Activated CD4-positive, alpha-beta T cell treated with anti-CD3 and anti-CD28 coated beads for 1 hour (primary cell): ENCODE measurements at places on chromosomes 12 and 14.
A peak's percentile ranks its signal among the peaks of the same experiment; 100 is the strongest.

DNA sequence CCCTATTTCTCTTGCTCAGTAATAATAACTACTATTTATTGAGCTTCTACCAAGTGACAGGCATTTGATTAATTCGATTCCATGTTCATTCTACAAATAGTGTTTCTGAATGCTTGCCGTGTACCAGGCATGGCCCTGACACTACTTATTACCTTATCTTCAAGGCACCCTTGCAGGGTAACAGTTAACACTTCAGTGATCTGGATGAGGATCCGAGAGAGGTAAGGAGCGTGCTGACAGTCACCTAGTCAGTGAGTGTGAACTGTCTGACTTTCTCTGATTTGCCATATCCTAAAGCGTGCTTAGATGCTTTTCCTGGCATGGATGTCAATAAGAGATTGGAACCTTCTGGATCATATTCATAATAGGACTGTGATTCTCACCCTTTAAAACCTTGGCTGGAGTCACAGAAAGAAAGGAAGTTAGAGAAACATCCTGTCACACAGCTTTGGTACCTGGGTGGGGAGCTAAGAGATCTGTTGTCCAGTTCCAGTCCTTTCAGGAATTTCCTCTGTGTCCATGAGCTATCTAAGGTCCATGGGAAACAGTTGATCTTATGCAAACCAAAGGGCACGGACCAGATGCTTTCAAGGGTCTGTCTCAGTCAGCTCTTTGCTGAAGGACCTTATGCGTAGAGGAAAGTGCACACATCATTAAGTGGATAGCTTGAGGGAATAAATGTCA, 54.8 kb downstream of the PPFIBP1 start:
- no peak for DNase-seq

- DNase-seq = peak; percentile 31
These were observed 1.0 kb downstream of the PCNX1 start for GRCh38 chr14:70907996-70908934.

DNA sequence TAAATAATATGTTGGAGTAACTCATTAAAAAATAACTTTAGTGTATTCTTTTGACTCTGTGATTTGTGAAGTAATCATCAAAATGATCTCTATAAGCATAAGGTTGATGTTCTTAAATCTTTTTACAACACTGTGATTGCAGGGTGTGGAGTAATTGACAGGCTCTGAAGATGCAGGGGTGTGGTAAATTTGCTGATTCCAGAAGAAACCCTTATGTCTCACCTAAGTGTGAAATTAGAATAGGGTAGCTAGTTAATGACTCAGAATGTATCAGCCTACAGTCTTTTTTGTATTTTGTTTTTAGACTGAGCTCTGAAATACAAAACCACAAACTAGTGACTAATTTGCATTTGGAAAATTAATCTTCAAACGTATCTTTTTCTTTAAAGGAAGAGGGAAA, 5.9 kb downstream of the PRPF39 start:
- DNase-seq = no peak

DNA sequence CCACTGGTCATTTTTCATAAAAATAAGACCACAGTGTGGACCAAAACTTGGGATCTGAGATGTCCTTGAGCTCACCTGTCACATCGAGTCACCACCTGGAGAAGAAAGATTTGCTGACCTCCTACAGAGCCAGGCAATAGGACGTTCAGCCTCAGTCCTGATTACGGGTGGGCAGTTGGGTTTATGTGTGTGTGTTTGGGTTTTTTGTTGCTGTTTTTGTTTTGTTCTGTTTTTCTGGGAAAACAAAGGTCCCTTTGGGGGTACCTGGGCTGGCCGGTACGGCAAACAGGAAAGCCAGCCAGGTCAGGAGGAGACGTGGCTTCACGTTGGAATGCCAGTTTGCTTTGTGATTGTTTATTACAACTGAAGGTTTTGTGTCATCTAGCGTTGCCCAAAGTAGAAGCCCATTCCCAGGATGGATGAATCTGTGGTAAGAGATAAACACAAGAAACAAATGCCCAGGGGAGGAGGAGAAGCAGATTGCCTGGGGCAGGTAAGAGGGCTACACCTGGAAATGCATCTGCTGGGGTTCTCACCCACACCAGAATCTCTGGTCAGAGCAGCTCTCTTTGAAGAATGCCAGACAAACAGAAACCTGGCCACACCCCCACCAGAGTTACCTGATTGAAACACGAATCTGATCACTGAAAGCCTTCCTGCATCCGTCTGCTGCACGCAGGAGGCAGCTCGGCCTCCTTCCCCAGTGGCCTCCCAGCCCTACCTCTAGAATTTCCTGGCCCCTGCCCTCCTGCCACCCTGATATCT, 100.1 kb upstream of the DIO3 start:
- DNase-seq = no peak

DNA sequence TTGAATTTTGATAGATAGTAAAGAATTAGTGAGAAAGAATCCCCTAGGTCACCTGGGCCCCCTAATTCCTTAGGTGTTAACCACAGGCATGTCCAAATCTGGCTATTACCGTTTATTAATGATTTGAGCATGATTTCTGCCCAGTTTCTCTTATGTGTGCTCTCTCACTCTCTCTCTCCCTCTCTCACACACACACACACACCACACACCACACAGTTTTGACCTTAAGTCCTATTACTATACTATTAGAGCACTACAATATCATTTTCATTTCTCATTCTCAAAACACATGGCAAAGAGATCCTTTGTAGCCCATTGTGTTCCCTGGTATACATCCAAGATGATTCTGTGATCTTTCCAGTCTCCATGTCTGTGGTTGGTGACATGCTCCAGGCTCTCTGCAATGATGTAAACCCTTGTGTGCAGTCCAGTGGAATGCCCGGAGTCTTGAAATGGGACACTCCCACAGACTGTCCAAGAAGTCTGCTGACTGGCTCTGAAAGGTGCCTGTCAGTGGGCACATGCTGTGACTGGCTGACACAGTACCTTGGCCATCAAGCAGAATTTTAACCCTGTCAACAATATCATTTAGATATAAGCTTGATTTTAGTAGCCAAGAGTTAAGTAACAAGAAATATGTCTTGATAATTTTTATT, 96.2 kb downstream of the FIGNL2 start:
- no peak for DNase-seq

- no peak for DNase-seq
These were observed 79.5 kb upstream of the MIS18BP1 start for GRCh38 chr14:45332360-45332988.

DNA sequence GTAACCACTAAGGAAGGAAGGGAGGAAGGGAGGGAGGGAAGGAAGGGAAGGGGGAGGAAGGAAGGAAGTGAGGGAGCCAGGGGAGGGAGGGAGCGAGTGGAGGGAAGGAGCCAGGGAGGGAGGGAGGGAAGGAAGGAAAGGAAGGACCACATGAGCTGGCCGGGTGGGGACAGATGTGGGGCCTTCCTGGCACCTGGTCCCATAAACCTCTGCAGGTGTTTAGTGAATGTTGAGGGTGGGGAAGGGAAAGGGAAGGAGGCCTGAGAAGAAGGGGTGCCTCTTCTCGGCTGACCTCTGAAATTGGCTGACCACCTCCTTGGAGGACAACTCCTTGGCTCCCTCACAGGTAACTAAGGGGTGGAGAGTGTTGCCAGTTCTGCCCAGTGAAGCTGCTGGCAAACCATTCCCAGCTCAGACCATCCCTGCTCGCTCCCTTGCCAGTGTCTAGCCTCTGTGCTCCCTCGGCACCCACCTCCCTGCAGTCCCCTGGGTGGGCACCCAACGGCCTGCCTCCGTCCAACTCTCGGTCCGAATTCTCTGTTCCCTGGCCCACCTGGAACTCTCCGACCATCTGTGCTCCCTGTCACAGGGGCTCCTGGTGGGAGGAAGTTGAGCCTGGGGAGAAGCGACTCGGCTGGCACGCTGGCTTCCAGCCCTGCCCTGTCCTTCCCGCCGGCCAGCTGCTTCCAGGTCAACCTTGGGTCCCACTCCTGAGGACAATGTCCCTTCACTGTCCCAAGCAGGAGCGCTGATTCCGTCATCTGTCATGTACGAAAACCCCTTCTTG, 12.2 kb upstream of the PPP1R13B start:
- no peak for DNase-seq

DNA sequence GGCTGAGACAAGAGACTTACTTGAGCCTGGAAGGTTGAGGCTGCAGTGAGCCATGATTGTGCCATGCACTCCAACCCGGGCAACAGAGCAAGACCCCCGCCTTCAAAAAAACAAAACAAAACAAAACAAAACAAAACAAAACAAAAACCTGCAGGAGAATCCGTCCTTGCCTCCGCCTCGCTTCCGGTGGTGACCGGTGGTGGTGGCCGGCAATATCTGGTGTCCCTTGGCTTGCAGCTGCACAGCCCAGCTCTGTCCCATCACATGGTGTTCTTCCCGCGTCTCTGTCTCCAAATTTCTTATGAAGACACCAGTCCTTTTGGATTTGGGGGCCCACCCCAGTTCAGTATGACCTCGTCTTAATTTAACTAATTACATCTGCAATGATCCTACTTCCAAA, 10.0 kb downstream of the SMIM41 start:
- no peak for DNase-seq

- no peak for DNase-seq
These were observed 52.1 kb upstream of the PPFIA2 start for GRCh38 chr12:81811061-81811777.

DNA sequence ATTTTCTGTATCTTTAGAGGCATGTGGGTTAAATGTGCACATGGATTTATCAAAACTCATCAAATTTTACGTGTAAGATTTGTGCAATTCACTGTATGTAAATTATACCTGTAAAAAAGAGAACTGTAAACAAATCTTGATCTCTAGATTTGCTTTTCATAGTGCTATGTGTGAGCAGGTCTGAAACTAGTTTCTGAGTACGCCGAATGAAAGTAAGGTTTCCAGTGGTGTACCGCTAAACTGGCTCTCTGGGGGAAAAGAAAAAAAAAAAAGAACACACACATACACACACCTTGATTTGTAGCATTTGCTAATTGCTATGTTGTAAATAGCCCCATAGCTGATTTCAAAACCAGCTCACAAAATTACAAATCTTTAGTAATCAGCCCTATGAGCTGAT, 8.6 kb upstream of the SLC41A2 start:
- DNase-seq = no peak

DNA sequence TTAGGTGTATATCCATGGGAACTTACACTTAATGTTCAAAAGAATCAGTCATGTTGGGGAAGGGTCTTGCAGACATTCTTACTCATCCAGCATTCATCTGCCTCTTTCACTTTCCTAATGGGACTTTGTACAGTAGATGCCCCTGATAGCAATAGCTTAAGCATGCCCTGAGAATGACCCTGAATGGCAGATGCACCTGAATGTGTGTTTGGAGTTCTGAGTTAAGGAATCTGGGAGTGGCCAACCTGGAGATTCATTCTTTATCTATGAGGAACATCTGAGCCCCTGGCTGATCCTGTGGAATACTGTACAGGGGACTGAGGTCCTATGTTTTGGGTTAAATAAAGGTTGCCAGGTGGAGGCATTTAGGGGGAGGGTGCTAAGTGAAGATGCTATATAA, 71.3 kb upstream of the MANSC4 start:
- no peak for DNase-seq

DNA sequence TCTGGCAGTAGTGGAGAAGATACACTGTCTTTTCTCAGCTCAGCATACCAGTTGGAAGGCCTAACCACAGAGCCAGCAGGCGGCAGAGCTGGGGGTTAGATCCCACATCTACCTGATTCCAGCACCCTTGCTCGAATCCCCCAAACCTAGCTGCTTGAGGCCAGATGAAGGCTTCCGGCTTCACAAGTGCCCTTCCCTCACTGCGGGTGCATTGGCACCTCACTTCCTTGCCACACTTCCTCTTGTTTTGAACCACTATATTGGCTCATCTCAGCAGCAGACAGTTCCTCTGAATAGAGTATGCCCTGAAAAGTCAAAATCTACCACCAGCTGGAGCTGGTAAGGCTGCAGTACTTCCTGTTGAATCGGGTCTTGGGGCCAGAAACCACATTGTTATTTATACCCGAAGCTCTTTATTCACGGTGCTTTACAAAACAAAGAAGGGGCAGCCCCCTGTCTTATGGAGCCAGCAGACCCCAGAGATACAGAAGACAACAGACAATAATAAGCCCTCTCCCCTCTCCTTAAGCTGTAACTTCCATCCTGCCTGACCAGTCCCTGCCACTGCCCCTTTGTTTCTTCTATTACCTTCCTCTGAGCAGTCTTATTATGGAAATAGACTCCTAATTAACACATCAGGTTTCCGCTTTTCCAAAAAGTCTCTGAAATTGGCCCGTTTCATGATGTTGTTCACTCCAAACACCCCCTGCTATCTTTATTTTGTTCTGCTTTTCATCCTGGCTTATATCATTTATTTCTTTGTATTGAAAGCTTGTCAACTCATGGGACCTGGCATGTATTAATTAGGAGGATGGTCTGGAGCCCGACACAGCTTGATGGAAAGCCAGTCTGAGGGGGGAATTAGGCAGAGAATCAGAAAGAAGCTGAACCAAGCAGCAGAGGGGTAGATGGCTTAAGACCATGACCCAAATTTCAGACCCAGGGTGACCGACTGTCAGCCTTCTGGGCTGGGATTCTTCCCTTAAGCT, 233.5 kb downstream of the EFCAB11 start:
- peak; percentile 51 for DNase-seq

DNA sequence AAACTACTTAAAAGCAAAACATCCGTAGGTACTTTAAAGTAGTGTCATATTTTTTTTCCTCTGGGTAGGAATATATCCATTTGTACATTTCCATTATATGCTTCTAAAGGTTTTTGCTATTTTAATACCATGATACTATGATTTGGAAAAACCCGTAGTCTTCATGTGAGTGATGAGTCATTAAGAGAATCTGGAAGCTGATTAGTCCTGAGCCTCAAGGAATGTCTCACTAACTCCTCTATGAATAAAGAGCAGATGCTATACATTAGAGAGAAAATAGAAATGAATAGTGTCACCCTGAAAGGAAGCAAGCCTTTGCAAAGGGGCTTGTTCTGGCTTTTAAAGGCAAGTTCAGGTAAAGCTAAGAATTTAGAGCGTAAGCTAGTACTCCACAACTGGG, 432.1 kb downstream of the CCDC91 start:
- DNase-seq = no peak

- DNase-seq = no peak
These were observed 63.1 kb downstream of the B4GALNT3 start for GRCh38 chr12:522692-523378.

- DNase-seq = no peak
These were observed 90.1 kb downstream of the KIAA0586 start for GRCh38 chr14:58517592-58517991.

- no peak for DNase-seq
These were observed 10.4 kb downstream of the NCOR2 start for GRCh38 chr12:124556896-124557501.

DNA sequence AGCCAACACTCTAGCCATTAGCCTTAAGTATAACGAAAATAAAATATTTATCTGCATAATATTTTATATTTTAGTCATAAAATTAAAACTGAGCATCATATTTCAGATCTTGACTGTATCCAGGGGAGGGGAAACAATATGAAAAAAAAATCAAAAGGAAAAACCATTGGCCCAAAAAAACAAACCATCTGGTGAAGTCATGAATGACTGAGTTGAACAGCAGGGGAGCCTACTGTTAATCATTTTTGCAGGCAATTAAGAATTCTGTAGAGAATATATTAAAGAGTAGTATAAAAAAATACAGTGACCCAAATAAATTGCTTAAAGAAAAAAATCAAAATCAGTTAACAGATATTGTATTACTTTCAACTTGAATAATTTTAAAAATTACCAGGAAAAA, 224.8 kb downstream of the C12orf50 start:
- no peak for DNase-seq

GRCh38 chr12:104197264-104197663, 18.3 kb upstream of the TXNRD1 start:
- DNase-seq = no peak

- DNase-seq = no peak
These were observed 124.0 kb downstream of the PDE3A start for GRCh38 chr12:20492251-20492760.

GRCh38 chr12:7637615-7638014, 28.1 kb downstream of the APOBEC1 start:
- no peak for DNase-seq

GRCh38 chr12:95201056-95201670, 16.1 kb downstream of the FGD6 start:
- no peak for DNase-seq
